ENCODE measurements at places on chromosomes 7 and 10.

GRCh38 chr10:48509974-48510692 is 94.7 kb downstream of the ARHGAP22 start:
- DNase-seq: no peak

GRCh38 chr7:151232917-151233701 is 826 bp downstream of the CHPF2 start:
- peak; percentile 40 for DNase-seq

- no peak for DNase-seq
Observed at GRCh38 chr10:7054915-7055314, 355.9 kb downstream of the SFMBT2 start.

- DNase-seq: no peak
Observed at GRCh38 chr10:121566755-121567154, 31.5 kb downstream of the FGFR2 start.

DNA sequence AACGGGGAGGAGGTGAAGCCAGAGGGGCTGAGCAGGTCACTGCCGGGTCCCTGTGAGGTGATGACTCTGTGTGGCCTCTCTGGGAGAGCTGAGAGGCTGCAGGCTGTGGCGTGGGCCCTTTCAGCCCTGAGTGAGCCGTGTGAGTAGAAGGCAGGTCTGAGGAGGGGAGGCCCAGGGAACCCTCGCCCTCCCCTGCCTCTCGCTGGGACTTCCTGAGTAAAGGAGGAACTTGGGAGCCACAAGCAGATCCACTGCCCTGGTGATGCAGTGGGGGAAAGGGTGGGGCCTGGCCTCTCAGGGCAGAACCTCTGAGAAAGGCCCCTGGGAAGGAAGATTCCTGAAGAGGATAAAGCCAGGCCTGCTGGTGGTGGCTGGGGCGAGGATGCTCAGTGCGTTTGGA is 22.8 kb downstream of the EEPD1 start:
- no peak for DNase-seq

- no peak for DNase-seq
Observed at GRCh38 chr7:24882989-24883621, 96.9 kb downstream of the OSBPL3 start.

- DNase-seq: no peak
Observed at GRCh38 chr10:77452952-77453564, 184.6 kb downstream of the KCNMA1 start.

GRCh38 chr7:40332516-40332915 is 197.7 kb downstream of the SUGCT start:
- no peak for DNase-seq

GRCh38 chr7:54932818-54933543 is 85.8 kb upstream of the EGFR start:
- DNase-seq: no peak

DNA sequence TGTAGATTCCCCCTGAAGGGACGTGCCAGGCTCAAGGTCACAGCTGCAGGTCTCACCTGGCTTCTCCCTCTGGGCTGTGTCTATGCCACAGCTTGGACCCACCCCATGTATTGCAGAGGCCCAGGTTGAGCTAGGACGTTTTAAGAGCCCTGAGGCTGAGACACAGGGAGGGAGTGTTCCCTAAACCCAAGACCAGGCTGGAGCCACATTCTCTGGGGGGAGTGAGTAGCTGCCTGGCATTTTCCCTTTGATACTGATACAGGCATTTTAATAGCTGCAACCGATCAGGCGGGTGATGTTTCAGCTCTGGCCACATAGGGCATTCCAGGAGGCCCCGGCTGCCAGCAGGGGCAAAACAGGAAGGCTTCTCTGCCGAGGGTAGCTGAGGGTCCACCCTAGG is 13.4 kb downstream of the COL13A1 start:
- no peak for DNase-seq
